NCI-H446 (cell line): ENCODE measurements at places on chromosomes 11 and 22.

GRCh38 chr11:113865873-113866272, 9.5 kb downstream of the USP28 start:
- DNase-seq: no peak

DNA sequence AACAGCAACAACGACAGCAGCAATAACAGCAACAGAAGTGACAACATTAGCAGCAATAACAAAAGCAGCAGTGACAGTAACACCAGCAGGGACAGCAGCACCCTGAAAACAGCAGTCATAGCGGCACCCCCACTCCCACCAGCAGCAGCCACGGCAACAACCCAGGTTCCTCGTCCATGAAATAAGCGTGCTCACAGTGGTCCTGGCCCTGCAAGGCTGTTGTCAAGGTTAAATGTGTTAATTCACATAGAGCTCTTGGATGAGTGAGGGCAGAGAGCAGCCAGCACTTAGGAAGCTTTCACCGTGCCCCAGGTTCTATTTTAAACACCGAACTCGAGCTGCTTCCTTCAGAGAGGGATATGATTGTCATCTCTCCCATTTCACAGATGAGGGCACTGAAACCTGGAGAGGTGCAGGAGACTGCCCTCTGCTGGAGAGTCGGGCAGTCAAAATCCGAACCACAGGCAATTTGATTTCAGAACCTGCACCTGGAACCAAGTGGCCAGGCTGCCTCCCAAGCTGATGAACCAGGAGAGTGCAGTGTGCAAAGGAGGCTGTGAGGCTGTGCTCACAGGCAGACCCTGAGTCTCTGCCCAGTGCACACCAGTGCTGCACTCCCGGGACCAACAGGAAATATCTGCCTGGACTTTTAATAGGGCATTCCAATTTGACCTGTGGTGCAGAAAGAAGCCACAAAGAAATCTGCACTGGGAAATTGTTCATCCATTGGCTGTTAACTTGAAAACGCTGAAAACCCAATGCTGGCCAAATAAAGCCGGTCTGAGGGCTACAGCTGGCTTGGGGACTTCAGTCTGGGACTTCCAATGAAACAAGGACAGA, 22.9 kb upstream of the FGF3 start:
- DNase-seq: no peak

- DNase-seq: no peak
Observed at GRCh38 chr11:110454609-110455008, 24.9 kb downstream of the FDX1 start.

- peak; percentile 18 for DNase-seq
Observed at GRCh38 chr11:22084056-22084455, 108.8 kb upstream of the ANO5 start.

DNA sequence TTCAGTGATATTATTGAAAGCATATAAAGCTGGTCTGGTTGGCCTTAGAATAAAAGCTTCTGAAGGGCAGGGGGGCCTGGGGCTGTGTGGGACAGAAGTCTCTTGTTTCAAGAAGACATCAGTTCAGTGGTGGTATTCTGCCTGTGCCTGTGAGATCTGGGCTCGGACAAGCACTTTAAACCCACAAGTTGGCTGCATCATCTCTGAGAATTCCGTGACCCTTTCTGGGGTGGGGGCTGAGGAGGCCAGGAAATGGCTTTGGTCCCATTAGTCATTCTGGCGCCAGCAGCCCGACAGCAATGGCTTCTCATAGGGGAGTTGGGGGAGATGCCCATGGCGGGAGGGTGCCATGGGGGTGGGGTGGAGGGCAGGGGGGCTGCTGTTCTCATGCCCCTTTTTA, 104.1 kb downstream of the PKNOX2 start:
- no peak for DNase-seq

- DNase-seq: no peak
Observed at GRCh38 chr11:60158636-60159035, 24.2 kb downstream of the MS4A6A start.

DNA sequence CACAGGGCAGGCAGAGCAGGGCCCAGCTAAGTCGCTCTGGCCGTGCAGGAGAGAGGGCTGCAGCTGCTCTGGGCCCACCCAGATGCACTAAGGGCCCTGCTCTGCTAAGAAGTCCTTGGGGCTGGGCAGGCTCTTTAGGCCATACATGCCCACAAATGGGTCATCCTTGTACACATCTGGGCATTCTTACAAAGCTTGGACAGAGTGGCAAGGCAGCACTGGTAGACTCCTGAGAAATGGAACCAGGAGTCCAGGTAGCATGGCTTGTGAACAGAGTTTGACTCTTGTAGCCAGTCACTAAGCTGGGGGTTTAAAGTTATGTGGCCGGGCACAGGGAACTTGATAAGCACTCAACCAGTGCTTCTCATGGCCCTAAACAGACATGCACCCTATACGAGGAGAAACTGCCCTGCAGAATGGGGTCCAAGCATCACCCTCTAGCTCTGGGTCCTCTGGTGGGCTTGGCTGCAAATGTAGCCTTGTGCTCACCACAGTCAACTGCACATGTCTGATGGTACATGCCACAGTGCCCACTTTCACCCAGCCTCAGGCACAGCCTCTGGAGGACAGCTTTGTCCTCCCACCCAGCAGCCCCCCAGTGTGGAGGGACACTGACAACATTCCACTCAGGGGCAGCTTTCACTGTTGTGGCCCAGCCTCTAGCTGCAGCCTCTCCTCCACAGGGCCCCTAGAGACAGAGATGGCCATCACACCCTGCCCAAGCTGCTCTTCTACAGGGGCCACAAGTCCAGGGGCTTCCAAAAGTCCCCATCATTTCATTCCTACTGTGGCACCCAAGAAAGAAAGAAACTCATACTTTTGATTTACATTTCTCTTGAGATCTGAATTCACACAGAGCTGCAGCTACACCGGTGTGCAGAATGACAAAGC, 75.2 kb downstream of the DGCR2 start:
- no peak for DNase-seq

GRCh38 chr11:117145393-117145761, 1.3 kb downstream of the PAFAH1B2 start:
- DNase-seq: no peak

DNA sequence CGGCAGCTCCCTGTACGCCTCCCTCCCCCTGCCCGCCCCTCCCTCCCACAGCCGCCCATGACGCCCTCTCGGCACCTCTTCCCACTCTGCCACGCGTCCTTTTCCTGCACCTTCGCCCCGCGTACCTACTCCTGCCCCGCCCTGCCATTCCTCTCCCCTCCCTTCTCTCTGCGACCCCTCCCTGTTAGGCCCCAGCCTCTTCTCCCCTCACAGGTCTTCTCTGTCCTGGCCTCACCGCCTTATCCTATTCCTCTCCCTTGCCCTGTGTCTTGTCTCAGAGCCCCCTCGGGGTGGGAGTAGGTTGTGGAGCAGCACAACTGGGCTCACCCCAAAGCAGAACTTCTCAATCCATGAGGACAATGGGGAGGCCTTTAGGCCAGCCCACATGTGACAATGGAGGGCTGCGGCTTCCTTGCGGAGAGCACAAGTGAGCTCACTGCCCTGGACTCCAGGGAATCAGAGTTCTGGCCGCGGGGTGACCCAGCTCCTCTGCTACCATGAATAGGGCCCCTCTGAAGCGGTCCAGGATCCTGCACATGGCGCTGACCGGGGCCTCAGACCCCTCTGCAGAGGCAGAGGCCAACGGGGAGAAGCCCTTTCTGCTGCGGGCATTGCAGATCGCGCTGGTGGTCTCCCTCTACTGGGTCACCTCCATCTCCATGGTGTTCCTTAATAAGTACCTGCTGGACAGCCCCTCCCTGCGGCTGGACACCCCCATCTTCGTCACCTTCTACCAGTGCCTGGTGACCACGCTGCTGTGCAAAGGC, 539 bp downstream of the SLC35C1 start:
- DNase-seq: no peak
